ENCODE measurements at places on chromosomes 7 and 10.

- no peak overlapping the region for H3K27ac ChIP-seq
- H3K36me3 ChIP-seq, result no peaks in the 10 kb centered on the region
- H3K4me1 ChIP-seq, result no peaks in the 10 kb centered on the region
- no peak for DNase-seq
- no peak overlapping the region for H3K4me3 ChIP-seq
Measured at GRCh38 chr7:108211382-108212201, 81.4 kb upstream of the LAMB4 start.

DNA sequence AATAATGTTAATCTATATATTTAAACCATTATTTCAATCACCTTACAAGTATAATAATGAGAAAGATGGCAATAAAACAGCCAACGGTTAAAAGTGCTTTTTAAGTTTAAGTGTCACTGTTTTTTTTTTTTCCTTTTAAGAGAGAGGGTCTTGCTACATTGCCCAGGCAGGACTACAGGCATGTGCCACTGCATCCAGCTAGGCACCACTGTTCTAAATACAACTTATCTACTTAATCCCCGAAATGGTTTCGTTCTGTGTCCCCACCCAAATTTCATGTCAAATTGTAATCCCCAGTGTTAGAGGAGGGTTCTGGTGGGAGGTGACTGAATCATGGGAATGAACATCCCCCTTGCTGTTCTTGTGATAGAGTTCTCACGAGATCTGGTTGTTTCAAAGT, 49.7 kb downstream of the TNPO3 start:
- no peaks in the 10 kb centered on the region for H3K27me3 ChIP-seq
- H3K36me3 ChIP-seq, result peaks cover 38% of the 10 kb centered on the region
- DNase-seq, result no peak
- no peak overlapping the region for H3K27ac ChIP-seq
- no peaks in the 10 kb centered on the region for H3K4me1 ChIP-seq
- H3K4me3 ChIP-seq, result no peak overlapping the region

DNA sequence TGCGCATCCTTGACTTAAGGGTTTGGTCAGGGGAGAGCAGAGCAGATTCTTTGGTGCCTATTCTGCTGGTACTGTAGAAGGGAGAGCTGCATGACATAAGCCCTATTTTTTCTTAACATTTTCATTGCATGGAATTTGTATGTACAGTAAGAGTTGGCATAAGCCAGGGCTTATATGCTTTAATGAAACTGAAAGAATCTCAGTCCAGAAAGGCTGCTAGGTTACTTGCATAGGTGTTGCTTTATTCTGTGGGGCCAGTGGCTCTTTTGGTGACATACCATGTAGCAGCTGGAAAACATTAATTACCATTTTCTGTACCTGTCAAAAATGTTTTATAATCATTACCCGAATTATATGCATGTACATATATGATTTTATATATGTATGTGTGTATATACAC, 152.1 kb downstream of the LYZL1 start:
- H3K4me1 ChIP-seq, result no peaks in the 10 kb centered on the region
- H3K36me3 ChIP-seq, result no peaks in the 10 kb centered on the region
- H3K27ac ChIP-seq, result no peak overlapping the region
- no peaks in the 10 kb centered on the region for H3K27me3 ChIP-seq
- H3K4me3 ChIP-seq, result no peak overlapping the region

DNA sequence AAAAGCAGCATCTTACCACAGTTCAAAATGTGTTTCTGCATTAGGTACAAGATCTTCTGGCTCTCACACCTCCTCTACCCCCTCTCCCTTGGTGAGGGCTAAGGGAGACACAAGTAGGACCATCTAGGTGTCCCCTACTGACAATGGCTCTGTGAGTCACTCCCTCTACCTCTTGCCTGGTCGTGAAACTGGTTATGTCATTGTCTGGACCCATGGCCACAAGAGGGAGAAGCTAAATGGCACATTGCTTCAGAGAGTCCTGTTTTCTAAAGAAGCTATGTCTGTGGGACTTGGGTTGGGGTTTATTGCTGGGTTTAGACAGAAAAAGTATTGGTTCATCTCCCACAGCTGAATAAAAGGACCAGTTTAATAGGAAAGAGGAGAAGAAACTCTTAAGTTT, 4.0 kb upstream of the PLXNA4 start:
- no peak overlapping the region for H3K4me3 ChIP-seq
- peaks cover 12% of the 10 kb centered on the region for H3K4me1 ChIP-seq
- no peak overlapping the region for H3K27ac ChIP-seq
- H3K36me3 ChIP-seq, result no peaks in the 10 kb centered on the region
- DNase-seq, result no peak

GRCh38 chr7:137751361-137752009, 95.3 kb downstream of the DGKI start:
- no peaks in the 10 kb centered on the region for H3K4me1 ChIP-seq
- no peaks in the 10 kb centered on the region for H3K36me3 ChIP-seq
- H3K4me3 ChIP-seq, result no peak overlapping the region
- no peak for DNase-seq

DNA sequence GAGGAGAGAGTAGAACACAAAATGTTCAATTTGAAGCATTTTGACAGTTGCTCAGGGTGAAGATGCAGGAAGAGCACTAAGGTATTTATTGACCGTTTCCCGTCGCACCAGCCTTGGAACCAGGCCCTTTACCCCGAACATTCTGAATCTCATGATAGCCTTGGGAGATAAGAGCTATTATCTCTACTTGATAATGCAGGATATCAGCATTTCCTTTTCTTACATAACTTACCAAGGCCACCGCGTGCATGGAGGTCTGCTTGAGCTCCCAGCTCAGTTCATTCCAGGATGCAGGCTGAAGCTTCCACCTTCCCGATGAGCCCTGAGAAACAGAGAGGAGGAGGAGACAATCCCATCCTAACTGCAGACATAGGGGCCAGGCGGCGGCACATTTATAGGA, 324.2 kb upstream of the COBL start:
- H3K27me3 ChIP-seq, result no peaks in the 10 kb centered on the region
- H3K4me3 ChIP-seq, result no peak overlapping the region
- DNase-seq, result no peak
- H3K27ac ChIP-seq, result no peak overlapping the region
- H3K4me1 ChIP-seq, result no peaks in the 10 kb centered on the region

DNA sequence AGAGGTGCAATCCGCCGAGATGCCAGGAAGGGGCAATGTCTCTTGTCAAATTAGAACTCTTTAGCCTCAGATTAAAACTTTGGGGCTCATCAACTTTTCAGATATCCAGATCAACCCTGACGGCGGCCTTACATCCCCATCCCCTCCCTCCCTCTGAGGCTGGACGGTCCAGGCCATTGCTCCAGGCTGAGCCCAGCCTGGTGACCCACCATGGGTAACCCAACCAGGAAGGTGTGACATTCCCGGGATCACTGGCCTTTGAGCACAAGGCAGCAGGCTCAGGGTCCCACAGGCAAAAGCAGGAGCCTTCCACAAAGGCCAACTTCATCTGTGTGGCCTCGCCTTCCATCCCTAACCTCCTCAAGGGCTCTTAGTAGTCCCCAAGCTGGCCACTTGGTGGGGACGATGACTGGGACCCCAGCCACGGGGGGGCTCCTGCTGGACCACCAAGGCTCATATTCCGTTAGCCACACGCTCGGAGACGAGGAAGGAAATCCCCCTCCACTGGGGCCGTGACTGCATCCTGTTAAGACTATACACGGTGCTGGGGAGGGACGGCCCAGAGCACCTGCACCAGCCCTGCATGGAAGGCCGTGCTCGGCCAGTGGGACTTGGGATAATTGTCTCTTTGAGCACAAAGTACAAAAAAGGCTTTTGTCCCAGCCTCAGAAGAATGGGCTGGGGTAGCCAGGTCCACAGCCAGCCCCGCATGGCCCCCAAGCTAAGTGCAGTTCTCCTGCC, 62.8 kb downstream of the ZRANB1 start:
- H3K27ac ChIP-seq, result no peak overlapping the region
- H3K27me3 ChIP-seq, result no peaks in the 10 kb centered on the region
- H3K4me1 ChIP-seq, result no peaks in the 10 kb centered on the region
- peaks cover 27% of the 10 kb centered on the region for H3K36me3 ChIP-seq
- H3K4me3 ChIP-seq, result no peak overlapping the region

GRCh38 chr10:69168493-69168892, 11.5 kb upstream of the SUPV3L1 start:
- DNase-seq, result no peak
- H3K27ac ChIP-seq, result no peak overlapping the region
- H3K36me3 ChIP-seq, result peaks cover 30% of the 10 kb centered on the region
- no peak overlapping the region for H3K4me3 ChIP-seq
- no peaks in the 10 kb centered on the region for H3K27me3 ChIP-seq

DNA sequence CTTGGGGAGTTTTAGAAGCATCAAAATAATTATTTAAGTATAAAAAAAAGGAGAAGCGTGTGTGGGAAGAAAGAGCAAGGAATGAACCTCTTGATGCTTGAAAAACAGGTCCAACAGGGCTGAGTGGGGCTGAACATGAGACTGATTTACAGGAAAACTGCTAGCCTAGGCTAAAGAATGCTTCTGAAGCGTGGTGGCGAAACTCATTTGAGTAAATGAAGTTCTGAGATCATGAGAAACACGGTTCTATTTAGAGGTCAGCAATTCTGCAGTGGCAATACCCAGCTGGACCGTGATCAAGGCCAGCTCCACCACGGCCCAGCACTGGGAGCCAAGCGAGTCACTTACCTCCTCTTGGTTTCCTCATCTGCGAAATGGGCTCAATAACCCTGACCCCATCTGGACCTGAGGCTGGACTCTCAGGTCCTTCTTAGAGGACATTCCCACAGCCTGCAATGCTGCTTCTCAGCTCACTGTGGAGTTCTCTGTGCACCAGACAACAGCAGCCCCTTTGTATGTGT, 140.1 kb upstream of the ADAM12 start:
- H3K4me1 ChIP-seq, result no peaks in the 10 kb centered on the region
- no peak overlapping the region for H3K4me3 ChIP-seq
- DNase-seq, result no peak
- no peaks in the 10 kb centered on the region for H3K36me3 ChIP-seq
- no peak overlapping the region for H3K27ac ChIP-seq
- no peaks in the 10 kb centered on the region for H3K27me3 ChIP-seq

DNA sequence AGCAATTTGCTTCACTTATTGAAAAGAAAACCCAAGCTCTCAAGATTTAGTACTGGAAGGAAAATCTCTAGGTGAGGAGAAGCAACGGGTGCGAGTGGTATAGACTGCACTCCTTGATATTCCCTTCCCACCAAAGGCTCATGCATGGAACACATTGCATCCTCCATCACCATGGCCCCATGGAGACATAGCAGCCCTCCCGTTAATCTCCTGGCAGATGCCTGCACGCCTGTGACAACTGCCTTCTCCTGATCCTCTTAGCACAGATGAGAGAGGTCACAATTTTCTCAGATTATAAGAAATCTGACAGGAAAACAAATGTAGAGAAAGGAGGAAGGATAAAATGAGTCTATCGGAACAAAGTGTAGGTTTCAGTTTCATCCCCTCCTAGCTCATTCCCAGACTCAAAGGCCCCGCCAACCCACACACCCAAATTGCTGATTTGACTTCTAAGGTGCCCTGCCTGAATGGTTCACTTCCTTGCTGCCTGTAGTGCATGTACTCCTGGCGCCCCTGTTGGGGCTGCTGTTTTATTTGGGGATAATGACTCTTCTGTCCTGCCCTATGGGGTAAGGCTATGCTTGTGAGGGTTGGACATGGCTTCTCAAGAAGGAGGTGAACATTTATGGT, 50.0 kb downstream of the PLXNA4 start:
- no peaks in the 10 kb centered on the region for H3K4me1 ChIP-seq
- H3K27me3 ChIP-seq, result no peaks in the 10 kb centered on the region
- H3K4me3 ChIP-seq, result no peak overlapping the region
- no peaks in the 10 kb centered on the region for H3K36me3 ChIP-seq
- H3K27ac ChIP-seq, result no peak overlapping the region
- DNase-seq, result no peak

DNA sequence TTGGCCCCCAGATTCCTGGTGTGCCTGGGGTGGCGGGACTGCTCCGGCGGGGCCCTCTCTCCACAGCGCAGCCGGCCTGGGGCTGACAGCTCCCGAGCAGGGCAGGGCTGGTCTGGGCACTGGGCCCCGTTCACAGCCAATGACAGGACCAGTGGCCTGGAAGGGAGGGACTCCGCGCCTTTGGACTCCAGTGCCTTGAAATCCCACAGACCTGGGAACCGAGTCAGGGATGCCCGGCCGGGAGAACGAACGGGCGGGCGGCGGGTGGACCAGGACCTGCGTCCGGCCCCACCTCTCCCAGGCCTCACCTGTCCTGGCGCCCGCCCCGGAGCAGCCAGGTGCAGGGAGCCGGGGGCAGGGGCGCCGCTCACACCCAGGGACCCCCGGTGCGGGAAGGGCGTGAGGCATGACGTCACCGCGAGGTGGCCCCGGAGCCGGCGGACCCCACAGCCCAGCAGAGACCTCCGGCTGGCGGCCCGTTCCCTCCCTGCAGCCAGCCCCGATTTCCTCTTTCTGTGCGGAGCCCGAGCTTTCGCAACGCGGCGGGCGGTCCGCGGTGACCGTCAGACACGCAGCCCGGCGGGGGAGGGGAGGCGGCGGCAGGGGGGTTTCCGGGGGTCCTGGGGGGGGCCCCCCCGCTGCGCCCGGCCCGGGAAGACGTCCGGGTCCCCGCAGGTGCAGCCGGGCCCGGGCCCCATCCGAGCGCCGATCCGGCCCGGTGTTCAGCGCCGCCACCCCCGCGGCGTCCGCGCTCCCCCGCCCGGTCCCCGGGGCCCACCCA, 743 bp downstream of the ADAP1 start:
- no peaks in the 10 kb centered on the region for H3K36me3 ChIP-seq

DNA sequence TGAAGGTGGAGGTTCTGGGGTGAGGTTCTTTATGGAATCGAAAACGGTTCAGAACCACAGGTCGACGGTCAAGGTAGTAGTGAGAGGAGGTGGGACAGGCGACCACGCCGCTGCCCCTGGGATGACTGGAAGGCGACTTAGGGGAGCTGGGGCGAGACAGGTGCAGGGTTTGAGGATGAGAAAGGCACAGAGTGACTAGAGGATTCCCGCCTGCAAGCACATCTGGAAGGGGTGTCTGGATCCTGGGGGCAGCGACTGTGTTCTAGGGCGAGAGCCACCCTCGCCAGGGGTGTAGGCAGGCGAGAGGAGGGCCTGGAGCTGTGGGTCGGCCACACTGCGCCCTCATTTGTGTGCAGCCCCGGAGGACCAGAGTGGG, 468 bp upstream of the IRF5 start:
- no peak for DNase-seq
- H3K4me1 ChIP-seq, result no peaks in the 10 kb centered on the region
- peak overlapping the region; percentile 60 for H3K4me3 ChIP-seq
- no peak overlapping the region for H3K27ac ChIP-seq

GRCh38 chr7:130654850-130655249, 13.7 kb downstream of the COPG2 start:
- H3K27me3 ChIP-seq, result no peaks in the 10 kb centered on the region
- H3K4me3 ChIP-seq, result no peak overlapping the region
- H3K4me1 ChIP-seq, result no peaks in the 10 kb centered on the region
- no peak overlapping the region for H3K27ac ChIP-seq
- no peak for DNase-seq
- peaks cover 14% of the 10 kb centered on the region for H3K36me3 ChIP-seq

All from right atrium auricular region (tissue), 2 donors.